Thoracic aorta (tissue), 2 donors: ENCODE measurements at places on chromosomes 12 and 14. TPM values are rescaled to one million over a fixed set of nuclear protein-coding genes. Genes with fewer than 3 reads are reported as not detected.

The INF2 gene
- total RNA-seq = 162 TPM

The PPM1H gene
- total RNA-seq = 9.1 TPM

The PYGL gene
- total RNA-seq = 51.2 TPM

The SRRM4 gene
- total RNA-seq = 0.21 TPM

- no peak for DNase-seq
These were observed 3.5 kb upstream of the KLC1 start for GRCh38 chr14:103625356-103626095.

DNA sequence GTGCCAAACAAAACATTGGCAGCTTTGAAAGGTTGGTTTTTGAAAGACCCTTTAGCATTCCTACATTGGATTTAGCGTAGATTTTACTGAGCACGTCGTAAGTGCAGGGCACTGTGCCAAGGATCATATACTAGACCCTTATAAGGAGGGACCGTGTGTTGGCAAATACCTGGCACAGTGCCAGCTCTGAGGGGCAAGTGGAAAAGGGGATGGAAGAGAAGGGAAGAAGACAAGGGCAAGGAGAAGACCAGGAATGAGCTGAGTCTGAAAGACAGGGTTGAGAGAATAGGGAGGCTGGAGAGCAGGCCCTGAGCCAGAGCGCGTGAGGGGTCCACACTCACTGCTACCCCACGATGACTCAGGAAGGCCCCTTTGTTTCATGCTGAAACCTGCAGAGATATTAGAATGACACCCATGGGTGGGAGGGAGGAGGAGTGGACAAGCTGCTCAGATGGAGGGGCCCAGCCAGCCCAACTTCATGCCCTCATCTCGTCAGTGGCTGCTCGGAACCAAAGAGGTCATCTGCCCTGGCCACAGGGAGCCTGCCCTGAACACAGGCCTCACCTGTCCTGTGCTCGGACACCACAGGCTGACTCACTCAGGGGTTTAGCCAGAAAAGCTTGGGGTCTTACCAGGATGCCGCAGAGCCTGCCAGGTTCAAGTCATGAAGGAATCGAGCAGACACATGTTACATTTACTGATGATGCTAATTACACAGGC, 25.0 kb downstream of the RAB35 start:
- no peak for DNase-seq

GRCh38 chr12:18586581-18586980, 151.2 kb downstream of the PLCZ1 start:
- DNase-seq = no peak

DNA sequence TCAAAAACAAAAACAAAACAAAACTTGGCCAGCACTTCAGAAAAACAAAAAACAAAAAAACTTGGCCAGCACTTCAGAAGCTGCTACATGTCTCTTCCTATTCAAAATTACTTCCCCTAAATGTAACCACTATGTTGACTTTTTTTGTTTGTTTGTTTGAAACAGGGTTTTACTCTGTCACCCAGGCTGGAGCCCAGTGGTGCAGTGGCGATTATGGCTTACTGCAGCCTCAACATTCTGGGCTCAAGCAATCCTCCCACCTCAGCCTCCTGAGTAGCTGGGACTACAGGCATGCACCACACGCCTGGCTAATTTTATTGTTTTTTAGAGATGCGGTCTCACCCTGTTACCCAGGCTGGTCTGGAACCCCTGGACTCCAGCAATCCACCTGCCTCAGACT, 38.0 kb upstream of the PPP4R3A start:
- DNase-seq = no peak

GRCh38 chr12:121446750-121447149, 46.8 kb downstream of the RNF34 start:
- DNase-seq = no peak

- DNase-seq = no peak
These were observed 404 bp upstream of the CCDC91 start for GRCh38 chr12:28189784-28190320.

DNA sequence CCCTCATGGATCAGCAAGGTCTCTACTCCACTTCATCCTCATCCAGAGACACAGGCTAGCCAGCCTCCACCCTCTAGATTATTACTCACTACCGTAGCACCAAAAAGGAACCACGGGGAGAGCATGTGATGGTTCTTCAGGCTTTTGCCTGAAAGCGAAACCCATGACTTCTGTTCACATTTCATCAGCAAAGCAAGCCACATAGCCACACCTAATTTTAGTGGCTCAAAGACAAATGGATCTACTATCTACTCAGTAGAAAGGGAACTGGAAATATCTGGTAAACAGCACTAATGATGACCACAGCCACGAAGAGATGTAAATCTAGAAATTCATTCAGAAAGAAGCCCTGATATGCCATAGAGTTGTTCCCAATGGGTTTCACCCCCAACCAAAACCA, 51.4 kb downstream of the VCPKMT start:
- no peak for DNase-seq

GRCh38 chr12:6866920-6867412, 365 bp upstream of the TPI1 start:
- DNase-seq = peak; percentile 56

- no peak for DNase-seq
These were observed 2.5 kb upstream of the HIGD1C start for GRCh38 chr12:50949801-50950302.

DNA sequence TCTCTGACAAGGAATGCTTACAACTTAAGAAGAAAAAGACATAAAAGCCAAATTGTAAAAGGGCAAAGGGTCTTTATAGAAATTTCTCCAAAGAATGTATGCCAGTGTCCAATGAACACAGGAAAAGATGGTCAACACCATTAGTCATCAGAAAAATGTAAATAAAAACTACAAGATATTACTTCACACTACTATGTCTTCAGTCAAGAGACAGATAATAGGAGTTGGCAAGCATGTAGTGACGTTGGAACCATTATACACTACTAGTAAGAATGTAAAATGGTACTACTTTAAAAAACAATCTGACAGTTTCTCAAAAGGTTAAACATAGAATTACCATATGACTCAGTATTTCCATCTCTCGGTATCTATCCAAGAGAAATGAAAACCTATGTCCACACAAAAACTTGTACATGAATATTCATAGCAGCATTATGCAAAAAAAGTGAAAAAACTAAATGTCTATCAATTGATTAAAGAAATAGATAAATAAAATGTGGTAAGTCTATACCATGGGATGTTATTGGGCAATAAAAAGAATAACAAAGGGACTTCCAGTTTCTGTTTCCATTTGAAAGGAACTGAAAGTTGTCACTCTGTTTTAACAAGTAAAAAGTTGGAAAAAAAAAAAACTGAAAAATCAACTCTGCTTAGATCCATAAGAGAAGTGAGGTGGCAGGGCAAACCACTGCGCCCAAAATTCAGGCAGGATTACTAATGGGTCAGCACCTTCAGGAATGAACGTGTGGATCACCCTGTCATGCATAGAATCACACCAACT, 69.8 kb downstream of the ALG10B start:
- no peak for DNase-seq

DNA sequence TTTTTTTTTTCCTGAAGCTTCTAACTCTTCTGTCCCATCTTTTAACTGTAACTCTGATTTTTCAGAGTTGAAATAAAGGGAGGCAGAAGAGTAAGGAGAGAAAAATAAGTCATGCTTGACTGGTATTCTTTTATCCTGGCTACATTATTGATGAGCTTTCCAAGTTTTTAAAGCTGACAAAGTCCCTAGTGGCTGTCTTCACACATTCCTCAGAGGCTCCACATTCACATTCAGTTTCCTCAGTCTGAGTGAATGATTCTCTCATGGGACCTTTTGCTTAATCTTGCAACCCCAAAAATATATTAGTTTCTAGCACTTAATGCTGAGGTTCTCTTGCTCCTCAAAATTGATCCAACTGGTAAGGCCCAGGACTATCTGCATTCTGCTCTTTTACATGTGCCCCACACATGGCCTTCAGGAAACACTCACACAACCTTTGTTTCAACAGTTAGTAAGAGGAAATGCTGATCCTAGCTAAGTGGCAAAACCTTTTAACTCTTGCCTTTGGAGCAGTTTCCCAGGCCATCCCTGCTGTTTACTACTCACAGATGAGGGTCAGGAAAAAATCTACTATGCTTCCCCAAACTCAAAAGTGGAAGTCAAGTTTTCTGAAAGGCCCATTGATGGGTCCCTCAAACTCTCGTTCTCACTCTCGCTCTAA, 61.7 kb upstream of the SLC6A15 start:
- DNase-seq = no peak

DNA sequence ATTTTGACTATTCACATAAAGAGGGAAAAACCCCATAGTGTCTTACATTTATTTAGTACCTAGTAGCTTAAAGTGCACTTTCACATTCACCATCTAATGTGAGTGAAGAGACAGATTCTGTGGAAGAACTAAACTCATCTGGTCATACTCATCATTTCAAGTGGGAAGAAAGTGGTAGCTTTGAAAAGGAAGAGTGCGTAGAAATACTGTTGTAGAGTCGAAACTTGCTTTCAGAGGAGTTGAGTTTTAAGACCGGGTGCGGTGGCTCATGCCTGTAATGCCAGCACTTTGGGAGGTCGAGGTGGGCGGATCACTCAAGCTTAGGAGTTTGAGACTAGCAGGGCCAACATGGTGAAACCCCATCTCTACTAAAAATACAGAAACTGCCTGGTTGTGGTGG, 222.2 kb downstream of the ERC1 start:
- no peak for DNase-seq

- no peak for DNase-seq
These were observed at the start of gene ACRBP for GRCh38 chr12:6647083-6647604. Gene ACRBP, minus strand, starts transcription at chr12:6647432. Its CDS starts 66 bp downstream, at chr12:6647366.

DNA sequence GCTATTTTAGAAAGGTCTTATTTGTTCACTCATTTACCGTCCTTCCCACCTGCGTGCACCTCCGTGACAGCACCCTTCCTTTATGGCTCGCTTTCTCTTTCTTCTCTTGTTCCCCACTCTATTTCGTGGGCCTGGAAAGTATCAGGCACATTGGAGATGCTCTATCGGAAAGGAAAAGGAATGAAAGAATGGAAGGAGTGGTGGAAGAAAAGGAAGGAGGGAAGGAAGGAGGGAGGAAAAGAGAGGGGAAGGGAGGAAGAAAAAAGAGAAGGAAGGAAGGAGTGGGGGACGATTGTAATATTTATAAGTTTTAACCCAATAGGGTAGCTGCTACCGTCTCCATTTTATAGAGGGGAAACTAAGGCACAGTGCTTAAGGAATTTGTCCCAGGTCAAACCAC, 363.4 kb downstream of the CACNA1C start:
- DNase-seq = no peak

- no peak for DNase-seq
These were observed 93.7 kb upstream of the SFSWAP start for GRCh38 chr12:131617179-131617578.

DNA sequence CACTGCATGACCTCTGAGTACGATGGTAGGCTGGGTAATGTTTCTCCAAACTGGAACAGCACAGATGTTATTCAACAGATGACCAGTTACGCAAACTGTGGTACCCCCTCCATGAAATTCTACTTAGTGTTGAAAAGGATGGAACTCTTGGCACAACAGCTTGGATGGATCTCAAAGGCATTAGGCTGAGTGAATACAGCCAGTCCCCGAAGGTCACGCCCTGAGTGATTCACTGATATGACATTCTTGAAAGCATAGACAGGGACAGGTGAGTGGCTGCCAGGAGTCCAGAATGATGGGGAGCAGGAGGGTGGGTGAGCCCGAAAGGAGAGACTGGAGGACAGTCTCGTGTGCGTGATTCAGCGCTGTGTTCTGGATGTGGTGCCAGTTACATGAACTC, 187.5 kb upstream of the TMEM132C start:
- no peak for DNase-seq

DNA sequence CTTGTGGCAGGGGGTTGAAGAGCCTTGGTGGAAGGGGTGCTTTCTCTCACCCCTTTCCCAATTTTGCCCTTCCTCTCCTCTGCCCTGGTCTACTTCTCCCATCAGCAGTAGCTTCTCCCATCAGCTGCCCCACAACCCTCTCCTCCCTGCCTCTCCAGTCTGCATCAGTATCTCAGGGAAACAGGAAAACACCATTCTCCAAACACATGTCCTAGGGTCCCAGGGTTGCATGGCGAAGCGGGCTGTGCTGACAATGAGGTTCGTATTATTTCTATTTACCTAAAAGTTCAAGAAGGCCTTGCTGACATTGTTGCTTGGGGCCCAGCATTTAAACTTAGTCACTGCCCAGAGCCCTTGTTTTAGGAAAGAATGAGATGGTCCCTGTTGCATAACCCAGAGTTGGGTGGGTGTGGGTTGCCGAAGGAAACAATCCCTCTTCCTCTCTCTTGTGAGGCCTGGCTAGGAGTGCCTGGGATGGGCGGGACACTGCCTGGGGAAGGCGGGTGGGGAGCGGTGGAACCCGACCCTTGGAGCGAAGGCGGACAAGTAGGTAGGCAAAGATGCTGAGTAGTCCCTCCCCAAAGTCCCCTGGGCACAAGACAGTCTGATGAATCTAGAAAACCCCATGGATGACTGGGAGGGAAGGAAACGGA, 1.3 kb upstream of the IGFBP6 start:
- no peak for DNase-seq

- no peak for DNase-seq
These were observed 10.1 kb upstream of the FBXO33 start for GRCh38 chr14:39442293-39442692.

DNA sequence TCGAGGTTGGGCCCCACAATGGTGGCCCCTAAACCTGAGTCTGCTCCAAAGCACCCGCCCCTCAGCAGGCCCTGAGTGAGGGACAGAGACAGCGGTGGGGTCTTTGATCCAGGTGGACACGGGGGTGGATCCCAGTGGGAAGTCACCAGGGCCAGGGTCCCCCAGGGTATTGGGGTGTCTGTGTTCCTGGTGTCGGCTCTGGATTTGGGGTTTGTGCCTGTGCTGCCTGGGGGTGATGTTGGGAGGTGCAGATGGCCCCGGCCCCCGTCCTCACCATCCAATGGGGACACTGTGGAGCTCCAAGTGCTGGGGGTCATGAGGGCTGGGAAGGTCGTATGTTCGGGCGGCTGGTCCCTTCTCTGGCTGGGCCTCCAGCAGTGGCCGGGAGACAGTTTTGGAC, 354.2 kb downstream of the TMEM121 start:
- no peak for DNase-seq

DNA sequence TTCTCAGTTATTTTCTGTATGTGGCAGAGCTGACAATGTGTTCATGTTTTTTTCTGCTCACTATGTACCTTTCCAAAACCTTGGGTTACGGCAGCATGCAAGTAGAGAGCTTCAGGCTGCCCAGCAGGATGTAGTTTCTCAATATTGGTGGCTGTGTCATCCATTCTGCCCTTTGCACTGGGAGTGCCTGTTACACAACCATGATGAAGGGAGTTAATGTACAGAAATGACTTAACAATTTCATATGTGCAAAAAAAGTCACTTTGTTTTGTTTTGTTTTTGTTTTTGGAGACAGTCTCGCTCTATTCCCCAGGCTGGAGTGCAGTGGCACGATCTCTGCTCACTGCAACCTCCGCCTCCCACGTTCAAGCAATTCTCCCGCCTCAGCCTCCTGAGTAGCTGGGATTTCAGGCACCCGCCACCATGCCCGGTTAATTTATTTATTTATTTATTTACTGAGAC, 6.1 kb upstream of the CNIH1 start:
- no peak for DNase-seq

GRCh38 chr12:114504311-114504710, 98.4 kb upstream of the TBX5 start:
- DNase-seq = no peak

- DNase-seq = no peak
These were observed 9.0 kb downstream of the MARS1 start for GRCh38 chr12:57496822-57497221.

- DNase-seq = no peak
These were observed 166.3 kb upstream of the DAAM1 start for GRCh38 chr14:59022144-59022543.
